Fibroblast of upper back skin (primary cell): ENCODE measurements at places on chromosomes 16 and 17.

GRCh38 chr17:39938140-39938869 lies 10.8 kb downstream of the LRRC3C start:
- DNase-seq = no peak

DNA sequence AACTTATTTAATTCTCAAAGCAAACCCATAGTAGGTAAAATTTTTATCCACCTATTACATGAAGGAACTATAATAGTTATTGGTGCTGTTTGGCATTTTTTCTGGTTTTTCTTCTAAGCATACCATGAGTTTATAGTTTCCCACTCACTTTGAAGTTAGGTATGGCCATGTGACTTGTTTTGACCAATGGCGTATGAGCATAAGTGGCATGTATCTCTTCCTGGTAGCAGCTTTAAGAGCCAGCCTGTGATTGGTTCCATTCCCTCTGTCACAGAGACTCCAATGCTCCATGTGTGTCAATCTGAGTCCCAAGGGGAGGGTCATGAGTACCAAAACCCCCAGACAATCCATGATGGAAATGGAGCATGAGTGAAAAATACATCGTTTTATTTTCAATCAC lies 282.9 kb upstream of the N4BP1 start:
- DNase-seq = no peak

GRCh38 chr17:44222112-44222869 lies 2.8 kb upstream of the UBTF start:
- DNase-seq = peak; percentile 79

GRCh38 chr16:4183237-4184037 lies 58.4 kb downstream of the SRL start:
- DNase-seq = peak; percentile 91

DNA sequence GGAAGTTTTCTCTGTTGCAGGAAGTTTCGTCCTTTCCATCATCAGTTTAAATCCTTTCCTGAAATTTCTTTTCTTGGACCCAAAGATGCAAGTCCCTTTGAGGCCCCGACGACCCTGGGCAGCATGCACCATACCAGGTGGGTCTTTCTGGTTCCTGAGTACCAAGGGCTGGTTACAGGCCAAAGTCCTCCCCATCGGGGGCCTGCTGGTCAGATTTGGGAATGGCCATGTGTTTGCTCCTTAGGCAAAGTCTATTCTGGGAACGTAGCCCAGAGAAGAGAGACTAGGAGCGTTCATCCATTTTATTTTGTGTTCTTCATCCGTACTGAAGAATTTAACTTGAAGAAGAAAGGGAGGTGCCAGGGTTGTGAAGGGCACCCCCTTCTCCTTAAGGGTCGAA lies 17.5 kb upstream of the ADAM11 start:
- no peak for DNase-seq

- DNase-seq = no peak
Observed at GRCh38 chr16:3759736-3760135, 42.4 kb upstream of the TRAP1 start.

DNA sequence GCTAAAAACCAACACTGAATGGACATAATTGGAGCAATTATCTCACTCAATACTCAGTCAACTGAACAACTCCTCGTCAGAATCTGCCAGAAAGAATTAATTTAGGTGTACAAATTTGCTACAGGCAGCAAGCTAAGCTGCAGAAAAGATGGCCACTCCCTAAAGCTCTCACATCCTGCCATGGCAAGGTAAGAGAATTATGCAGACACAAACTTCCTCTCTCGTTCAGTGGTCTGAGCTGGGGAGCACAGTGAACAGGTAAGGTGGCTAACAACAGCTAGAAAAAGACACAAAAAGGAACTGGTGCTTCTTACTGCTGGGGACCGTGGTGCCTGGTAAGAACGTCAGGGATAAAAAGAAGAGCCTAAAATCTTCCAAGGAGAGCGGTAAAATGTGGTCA lies 74.9 kb upstream of the BCAR1 start:
- DNase-seq = no peak

GRCh38 chr16:83686726-83687125 lies 121.1 kb upstream of the HSBP1 start:
- DNase-seq = peak; percentile 70

GRCh38 chr16:69111876-69112230 lies 6.4 kb downstream of the HAS3 start:
- DNase-seq = no peak

- no peak for DNase-seq
Observed at GRCh38 chr17:79366988-79367571, 243.8 kb downstream of the RBFOX3 start.

DNA sequence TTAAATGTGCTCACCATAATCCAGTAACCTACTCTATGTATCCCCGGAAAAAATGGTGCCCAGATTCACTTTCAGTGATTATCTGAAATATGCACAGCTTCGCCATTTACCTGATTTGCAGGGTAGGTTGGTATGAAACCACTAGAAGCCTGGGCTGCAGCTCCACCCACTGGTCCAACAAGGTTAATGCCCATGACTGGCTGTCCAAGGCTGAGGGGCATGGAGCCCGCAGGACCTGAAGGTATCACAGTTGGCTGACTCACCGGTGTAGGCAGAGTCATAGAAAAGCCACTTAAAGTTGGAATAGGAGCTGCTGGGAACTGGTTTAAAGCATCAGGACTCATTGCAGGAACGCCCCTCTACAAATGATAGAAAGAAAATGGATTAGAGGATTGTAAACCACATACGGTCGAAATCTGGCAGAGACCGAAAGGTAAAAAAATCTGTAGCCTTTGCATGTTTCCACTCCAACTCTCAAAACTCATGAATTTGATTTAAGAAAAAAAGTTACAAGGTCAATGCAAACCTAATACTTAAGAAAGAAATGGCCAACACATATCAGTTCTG lies 38.6 kb downstream of the SYNRG start:
- peak; percentile 45 for DNase-seq

GRCh38 chr17:63555500-63556156 lies 5.4 kb downstream of the DCAF7 start:
- DNase-seq = no peak

DNA sequence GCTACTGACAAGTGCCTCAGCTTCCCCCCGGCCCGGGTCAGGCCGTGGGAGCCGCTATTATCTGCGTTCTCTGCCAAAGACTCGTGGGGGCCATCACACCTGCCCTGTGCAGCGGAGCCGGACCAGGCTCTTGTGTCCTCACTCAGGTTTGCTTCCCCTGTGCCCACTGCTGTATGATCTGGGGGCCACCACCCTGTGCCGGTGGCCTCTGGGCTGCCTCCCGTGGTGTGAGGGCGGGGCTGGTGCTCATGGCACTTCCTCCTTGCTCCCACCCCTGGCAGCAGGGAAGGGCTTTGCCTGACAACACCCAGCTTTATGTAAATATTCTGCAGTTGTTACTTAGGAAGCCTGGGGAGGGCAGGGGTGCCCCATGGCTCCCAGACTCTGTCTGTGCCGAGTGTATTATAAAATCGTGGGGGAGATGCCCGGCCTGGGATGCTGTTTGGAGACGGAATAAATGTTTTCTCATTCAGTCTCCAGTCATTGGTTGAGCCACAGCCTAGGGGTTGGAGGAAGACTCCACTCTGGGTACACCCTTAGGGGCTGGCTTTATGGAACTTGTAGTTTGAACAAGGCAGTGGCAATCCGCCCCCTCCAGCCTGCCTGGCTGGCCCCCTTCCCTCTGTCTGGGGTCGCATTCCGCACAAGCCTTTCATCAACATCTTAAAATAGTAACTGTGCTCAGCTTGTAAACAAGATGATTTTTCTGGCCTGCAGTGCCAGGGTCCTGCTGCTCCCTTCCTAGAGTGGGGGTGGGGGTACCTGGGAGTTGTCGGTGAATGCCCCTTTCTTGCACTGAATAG lies 4.1 kb downstream of the SYNGR2 start:
- no peak for DNase-seq

GRCh38 chr16:2152695-2153506 lies 2.7 kb upstream of the TRAF7 start:
- no peak for DNase-seq

DNA sequence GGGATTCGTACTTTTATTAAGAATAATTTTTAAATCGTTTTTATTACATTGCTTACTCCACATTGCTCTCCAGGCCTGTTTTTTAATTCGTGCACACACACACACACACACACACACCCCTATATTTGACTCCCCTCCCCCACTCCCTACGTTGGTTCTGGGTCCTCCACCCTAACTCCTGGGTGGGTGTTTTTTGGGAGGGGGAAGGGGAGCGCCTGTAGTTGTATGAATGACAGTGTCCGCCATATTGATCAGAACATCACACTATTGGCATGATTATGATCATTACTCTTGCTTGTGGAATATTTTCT lies 1.3 kb downstream of the GNAO1 start:
- no peak for DNase-seq

- DNase-seq = no peak
Observed at GRCh38 chr17:71011391-71011790, 842.1 kb downstream of the KCNJ2 start.

DNA sequence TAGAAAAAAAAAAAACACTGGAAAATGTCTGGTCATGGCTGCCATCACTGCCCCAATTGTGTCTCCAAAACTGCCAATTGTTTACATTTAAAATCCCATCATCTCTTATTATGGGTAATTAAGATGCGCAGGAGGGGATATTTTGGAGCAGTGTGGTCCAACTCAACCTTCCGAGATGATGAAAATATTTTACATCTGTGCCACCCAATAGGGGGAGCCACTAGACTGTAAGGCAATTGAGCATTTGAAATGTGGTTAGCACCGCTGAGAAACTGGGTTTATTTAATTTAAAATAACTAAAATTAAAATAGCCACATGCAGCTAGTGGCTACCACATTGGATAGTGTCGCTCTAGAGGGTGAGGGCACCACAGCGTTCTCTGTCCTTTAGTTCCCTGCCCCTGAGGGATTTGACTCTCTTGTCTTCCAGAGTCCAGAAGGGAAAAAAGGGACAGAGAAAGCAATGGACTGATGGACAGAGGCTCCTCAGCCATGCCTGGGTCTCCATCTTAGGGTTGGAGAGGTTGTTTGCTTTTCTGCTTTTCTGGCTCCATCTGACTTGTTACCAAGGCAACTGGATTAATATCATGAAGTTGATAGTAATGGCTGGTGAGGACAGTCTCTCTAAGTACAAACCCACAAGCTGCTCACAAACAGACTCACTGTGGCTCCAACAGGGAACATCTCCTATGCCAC lies 3.5 kb downstream of the MPO start:
- peak; percentile 11 for DNase-seq

DNA sequence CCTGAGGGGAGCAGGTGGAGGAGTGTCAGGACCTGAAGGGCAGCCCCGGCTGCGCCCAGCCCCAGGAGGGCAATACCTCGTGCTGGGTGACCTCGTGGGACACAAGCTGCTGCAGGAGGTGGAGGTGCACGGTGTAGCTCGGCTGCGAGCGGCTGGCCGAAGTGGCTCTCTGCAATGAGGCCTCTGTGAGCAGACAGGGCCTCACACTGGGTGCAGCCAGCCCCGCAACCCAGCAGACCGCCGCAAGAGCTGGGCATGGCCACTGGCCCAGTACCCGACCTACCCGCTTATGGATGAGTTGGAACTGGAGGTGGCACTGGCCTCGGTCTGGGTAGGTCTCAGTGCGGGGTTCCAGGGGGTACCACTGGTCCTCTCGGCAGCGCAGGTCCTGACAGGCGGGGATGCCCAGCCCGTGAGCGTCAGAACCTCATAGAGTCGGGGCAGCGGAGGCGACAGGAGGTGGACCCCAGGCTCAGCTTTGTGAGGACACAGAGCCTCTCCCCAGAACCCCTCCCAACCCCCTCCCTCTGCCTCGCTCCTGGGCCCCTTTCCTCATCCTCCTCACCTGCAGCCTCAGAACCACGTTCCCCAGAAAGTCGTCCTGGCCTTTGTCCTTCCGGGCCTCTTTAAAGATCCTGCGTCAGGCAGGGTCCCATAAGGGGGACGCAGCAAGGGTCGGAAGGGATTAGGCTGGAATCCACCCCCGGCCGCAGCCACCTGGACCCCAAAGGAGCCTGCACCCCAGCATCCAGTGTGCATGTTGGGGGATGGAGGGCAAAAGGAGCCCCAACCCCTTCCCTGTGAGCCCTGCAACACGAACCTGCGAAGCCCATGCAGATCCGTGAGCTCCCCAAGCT lies 4.0 kb downstream of the UNC13D start:
- no peak for DNase-seq

DNA sequence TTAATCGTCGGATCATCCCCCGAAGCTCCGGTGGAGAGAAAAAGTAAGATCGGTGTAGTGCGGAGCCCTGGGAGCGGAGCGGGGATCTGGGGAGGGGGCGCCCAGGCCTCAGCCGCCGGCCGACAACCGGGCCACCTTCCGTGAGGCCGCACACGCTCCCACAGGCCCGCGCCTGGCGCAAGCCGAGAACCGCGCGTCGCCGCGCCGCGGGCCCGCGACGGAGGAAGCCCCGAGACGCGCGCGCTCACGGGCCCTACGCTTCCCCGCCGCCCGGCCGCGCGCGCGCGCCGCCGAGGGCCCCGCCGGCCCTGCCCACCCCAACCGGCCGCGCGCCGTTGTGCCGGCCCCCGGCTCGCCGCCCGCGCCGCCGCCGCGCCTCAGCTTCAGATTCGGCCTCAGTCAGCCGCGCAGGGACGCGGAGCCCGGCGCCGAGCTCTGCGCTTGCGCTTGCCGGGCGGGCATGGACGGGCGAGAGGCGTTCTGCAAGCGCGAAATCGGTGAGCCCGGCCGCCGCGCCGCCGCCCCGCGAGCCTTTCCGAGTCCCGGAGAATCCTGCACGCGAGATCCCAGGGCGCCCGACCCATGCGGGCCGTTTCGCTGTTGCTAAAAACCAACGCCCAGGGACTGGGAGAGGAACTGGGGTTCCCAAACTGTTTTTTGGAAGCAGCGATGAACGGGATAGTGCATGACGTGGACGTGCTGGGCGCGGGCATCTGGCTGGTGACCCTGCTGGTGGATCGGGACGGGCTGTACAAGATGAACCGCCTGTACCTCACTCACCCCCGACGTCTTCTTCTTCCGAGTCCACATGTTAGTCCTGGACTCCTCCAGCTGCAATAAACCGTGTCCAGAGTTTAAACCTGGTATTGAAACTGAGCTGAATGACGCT lies 28.0 kb upstream of the LRRC37A start:
- DNase-seq = peak; percentile 80

- DNase-seq = no peak
Observed at GRCh38 chr17:28549236-28550132, 2.9 kb downstream of the UNC119 start.

DNA sequence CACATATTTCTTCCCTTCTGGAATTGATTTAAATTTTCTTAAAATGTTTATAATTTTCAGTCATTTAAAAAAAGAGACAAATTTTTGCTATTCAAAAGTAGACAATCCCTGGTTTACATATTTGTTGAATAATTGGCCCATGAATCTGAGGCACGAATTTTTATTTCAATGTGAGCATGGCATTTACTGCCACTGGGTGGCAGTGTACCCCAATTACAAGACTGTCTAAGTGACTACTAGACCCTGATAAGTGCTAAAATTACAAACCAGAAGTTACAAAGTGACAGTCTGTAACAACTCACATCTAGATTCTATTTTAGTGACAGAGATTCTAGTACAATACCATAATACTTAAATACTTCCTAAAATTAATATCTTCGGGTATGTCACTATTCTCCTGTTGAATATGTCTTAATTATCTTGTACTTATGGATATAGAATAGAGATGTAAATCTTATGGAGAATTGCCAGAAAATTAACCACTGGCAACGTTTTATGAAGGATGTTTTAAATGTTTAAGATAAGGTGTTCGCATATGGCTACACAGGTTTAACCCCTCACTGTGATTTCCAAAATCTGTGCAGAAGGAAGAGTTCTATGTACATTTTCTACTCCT lies 235.8 kb downstream of the MAP2K4 start:
- peak; percentile 66 for DNase-seq
